Dermis blood vessel endothelial cell (primary cell): ENCODE measurements at places on chromosomes 5 and 9. TPM values are rescaled to one million over a fixed set of nuclear protein-coding genes. Genes with fewer than 3 reads are reported as not detected.

CBY3 gene
- not detected in 2 replicates for total RNA-seq

FKTN gene
- 17.7 and 19.5 TPM in 2 replicates for total RNA-seq

TMEFF1 gene
- total RNA-seq = 9.2 and 19.3 TPM in 2 replicates

PTGDS gene
- total RNA-seq = 0.17 and 0.60 TPM in 2 replicates

INSYN2B gene
- 2.9 and 5.3 TPM in 2 replicates for total RNA-seq

SLC25A48 gene
- not detected in 2 replicates for total RNA-seq

SLC35D2 gene
- total RNA-seq = 29.2 and 31.1 TPM in 2 replicates

MLANA gene
- not detected in 2 replicates for total RNA-seq

CRAT gene
- 34.0 and 61.8 TPM in 2 replicates for total RNA-seq

OTP gene
- total RNA-seq = not detected in 2 replicates

SLIT3 gene
- total RNA-seq = 0.05 TPM in 1 of 2 replicates, not detected in the other

RNF208 gene
- 0.14 TPM in 1 of 2 replicates, not detected in the other for total RNA-seq

PCDHGA7 gene
- total RNA-seq = 1.0 and 1.3 TPM in 2 replicates

MSH3 gene
- 8.7 and 13.3 TPM in 2 replicates for total RNA-seq

SPATA31E1 gene
- total RNA-seq = not detected in 2 replicates

GDF9 gene
- 0.14 TPM in 1 of 2 replicates, not detected in the other for total RNA-seq
